ENCODE measurements at places on chromosomes 1 and 21.

DNA sequence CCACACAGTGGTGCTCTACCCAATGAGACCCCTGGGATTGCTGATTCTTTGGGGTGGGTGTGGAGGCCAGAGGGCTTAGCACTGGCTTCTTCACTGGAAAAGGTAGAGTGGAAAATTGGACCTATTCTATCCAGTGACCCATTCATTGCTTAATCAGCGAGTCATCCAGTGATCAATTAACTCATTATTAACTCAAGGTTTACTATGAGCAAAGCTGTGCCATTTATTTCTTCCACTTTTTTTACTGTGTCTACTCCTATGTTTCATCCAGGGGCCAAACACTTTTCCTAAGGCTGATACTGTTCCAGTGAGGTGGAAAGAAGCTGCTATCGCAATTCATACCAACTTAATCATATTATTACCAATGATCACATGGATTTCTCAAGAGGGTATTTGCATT, 363.9 kb downstream of the RPS6KC1 start:
- DNase-seq = no peak

GRCh38 chr1:228321435-228321834, 85.2 kb downstream of the TRIM11 start:
- no peak for DNase-seq

DNA sequence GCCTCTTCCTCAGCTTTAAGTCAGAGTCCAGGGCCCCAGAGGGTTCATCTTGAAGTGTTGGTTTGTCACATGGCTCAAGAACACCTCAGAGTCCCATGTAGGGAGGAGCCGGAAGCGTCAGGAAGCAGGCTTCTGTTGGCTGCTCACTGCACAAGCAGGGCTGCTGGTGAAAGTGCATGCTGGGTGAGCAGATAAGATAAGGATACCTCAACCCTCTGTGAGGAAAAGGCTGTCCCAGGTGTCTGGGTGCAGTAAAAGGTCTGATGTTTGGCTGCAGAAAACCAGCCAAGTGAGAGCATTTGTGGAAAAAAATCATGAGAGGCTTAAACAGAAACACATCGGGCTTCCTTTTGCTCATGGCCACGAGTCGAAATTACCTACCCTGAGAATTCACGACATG, 6.2 kb upstream of the TEX35 start:
- no peak for DNase-seq

- no peak for DNase-seq
Measured at GRCh38 chr1:29628190-29628589, 391.9 kb downstream of the PTPRU start.

GRCh38 chr1:199758626-199759255, 268.8 kb upstream of the NR5A2 start:
- no peak for DNase-seq

DNA sequence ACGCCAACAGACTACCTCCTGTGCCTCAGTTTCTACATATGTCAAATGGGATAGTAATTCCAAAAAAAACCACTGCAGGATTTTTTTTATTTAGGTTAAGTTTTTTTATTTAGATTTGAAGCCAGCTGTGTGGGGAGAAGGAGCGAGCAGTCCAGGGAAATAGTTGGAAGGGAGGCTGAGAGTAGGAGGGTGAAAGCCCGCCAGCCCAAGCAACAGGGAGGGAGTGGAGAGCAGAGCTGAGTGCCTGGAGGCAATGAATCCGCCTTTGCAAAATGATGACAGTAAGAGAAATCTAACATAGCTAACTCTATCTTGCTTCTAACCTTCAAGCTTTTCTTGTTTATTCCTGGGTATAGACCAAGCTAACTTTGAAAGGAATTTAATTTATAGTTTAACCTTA, 15.6 kb upstream of the C1orf198 start:
- DNase-seq = peak; percentile 69

DNA sequence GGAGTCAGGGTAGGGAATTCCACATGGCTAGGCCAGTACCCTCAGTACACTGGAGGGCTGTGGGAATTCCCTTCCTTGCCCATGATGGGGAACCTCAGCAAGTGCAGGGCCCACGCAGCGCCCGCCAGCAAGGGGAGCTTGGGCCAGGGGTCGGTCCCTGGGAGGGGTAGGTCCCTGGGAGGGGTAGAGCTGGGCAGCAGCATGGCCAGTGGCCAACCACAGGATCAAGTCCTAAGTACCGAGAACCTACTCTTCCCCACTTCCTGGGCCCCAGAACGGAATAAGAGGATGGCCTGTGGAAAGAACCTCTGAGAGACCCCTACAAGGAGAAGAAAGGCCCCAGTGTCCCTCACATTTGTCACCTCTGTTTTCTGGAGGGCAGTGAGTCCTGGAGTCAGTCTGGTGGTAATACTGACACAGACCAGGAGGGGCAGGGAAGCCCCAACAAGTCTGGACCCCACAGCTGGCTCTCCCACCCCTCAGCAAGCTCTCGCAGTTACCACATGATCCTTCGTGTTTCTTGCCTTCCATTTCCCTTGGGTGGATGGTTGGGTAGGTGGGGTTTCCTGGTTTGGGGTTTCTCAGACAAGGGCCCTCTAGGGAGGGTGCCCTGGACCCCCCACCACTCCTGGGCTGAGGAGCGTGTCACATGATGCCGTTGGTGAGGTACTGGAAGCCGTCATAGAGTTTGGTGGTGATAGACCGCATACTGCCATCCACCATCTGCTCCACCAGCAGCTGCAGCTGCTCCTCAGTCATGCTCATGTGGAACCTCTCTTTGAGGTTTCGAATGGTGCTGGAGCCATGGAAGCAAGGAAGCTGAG, 10.3 kb downstream of the ZNF687 start:
- no peak for DNase-seq

DNA sequence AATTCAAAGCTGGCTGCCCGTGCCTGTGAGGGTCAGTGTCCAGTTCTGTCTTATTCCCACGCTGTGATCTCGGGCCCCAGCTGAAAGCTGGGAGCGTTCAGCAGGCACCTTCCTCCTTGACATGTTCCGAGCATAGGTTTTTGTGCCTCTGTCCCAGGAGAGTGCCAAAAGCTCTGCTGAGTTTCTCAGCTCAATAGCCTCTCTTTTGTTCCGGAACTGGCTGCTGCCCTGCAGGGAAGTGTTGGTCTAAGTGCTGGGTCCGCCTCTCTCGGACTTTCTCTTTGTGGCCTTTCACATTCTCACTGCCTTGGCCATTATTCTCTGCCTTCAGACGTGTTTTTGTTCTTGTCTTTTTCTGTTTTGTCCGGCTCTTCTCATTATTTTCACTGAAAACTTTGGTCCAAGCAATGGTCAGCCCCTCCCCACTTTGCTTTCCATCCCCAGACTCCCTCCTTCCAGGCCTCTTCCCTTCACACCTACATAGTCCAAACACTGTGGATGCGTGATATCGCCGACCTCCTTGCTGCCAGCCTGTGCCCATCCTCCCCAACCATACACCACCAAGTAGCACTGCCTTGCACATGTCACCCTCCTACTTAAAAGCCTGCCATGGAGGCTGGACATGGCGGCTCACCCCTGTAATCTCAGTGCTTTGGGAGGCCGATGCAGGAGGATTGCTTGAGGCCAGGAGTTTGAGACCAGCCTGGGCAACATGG, 233.8 kb downstream of the RHOU start:
- DNase-seq = no peak

DNA sequence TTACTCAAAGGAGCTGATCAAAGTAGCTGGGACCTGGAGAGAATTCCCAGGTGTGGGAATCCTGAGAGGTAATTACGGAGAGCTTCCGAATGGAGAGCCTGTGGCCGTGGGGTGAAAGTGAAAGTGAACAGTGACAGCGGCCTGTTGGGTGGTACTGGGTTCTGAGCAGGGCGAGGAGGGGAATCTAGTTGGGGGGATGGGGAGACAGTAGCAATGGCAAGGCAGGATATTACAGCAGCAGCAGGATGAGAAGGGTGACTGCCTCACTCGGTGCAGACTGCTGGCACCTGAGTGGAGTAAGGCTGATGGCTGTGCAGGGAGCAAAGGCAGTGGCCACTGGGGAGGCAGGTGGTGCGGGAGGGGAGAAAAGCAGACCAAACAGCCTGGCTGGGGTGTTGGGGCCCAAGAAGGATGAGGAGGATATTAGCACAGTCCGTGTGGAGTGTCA, 70.3 kb upstream of the PRDX6 start:
- DNase-seq = no peak

- DNase-seq = no peak
Measured at GRCh38 chr1:208150833-208151458, 93.2 kb downstream of the PLXNA2 start.

GRCh38 chr1:109802136-109802900, 38.6 kb upstream of the EPS8L3 start:
- no peak for DNase-seq

DNA sequence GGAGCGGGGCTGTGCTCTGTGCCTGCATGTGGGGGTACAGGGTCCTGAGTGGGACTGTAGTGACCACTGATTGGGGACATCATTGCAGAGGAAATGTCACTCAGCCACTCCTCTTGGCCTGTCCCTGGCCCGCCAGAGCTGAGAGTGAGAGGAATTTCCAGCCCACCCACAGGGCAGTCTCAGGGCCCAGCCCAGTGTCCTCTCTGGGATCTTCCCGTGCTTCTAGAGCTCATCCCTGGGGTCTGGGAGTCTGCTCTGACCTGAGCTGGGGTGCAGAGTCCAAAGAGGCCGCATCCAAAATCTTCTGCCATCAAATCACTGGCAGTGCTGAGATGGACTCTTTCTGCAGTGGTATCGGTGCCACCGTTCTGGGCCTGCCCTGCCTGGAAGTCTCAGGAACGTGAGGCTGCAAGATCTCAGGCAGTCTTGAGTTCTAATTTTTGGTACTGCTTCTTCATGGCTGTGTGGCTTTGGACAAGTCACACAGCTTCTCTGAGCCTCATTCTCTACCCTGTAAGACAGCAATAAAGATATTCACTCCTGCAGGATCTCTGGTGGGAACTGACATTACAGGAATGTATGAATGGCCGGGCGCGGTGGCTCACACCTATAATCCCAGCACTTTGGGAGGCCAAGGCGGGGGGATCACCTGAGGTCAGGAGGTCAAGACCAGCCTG, 100.8 kb upstream of the TARDBP start:
- DNase-seq = no peak

DNA sequence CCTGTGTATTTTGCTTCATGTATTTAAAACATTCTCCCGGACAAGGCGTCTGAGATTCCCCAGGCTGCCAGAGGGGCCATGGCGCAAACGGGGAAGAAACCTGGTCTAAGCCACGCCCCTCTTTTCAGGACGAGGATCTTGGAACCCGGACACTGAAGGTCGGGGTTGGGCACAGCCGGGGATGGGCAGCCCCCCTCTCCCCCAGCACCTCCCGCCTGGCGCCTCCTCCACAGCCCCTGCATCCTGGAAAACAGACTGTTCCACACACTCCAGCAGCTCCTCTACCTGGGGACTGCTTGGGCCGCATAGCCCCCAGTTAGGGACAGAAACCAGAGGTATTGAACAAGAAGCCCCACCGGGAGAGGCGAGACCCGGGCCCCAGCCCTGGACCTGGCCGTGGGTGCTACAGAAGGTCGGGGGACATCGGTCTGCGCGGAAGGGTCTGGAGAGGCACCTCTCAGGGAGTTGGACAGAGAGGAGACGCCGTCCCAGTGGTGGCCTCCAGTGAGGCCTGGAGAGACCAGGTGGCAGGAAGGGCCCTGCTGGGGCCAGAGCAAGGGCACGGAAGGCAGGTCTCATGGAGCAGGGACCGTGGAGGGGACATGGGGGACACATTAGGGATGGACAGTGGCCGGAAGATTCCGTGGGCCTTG, 5.4 kb downstream of the TP73 start:
- no peak for DNase-seq

- DNase-seq = no peak
Measured at GRCh38 chr1:29655945-29656850, 419.9 kb downstream of the PTPRU start.

- no peak for DNase-seq
Measured at GRCh38 chr1:2168090-2168489, 26.5 kb downstream of the FAAP20 start.

GRCh38 chr1:243991650-243992049, 59.4 kb upstream of the ZBTB18 start:
- DNase-seq = no peak

DNA sequence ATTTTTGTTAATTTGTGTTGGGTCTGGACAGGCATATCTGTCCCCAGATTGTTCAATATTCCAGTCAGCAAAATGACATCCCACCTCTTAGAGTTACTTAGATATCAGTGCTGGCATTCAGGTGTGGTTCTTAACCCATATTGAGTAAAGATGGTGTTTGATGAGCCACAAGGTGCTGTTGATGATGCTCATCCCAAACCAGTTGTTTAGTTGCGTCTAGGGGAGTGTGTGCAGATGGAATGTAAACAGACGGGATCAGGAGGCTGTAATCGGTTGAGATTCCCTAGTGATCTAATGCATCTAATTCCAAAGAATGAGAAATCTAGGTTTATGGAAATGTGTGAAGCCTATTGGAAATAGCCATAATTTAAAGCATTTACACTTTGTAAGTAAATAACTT, 1.1 kb downstream of the HOOK1 start:
- DNase-seq = no peak

DNA sequence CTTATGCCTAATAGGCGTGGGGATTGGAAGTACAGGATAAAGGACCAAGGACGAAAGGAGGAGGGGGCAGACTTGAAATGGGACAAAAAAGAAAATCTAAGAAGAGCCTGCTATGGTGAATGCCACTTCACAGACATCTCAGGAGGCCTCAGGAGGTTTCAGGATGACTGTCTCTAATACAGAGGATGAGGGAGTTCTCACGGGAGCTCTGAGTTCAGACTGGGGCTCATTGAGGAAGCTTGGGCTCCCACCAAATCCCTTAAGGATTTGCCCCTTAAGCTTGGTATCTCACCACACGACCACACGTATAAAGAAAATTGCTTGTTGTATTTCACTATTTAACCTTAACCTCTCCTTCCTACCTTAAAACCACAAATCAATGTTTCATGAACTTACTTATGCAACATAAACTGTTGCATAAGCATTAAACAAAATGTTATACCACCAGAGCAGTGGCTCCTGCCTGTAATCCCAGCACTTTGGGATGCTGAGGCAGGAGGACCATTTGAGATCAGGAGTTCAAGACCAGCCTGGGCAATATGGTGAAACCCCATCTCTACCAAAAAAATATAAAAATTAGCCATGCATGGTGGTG, 12.4 kb downstream of the SLC30A1 start:
- no peak for DNase-seq

- DNase-seq = no peak
Measured at GRCh38 chr1:164774413-164774812, 215.4 kb downstream of the PBX1 start.

GRCh38 chr21:20259031-20259867, 739.0 kb upstream of the NCAM2 start:
- DNase-seq = no peak

DNA sequence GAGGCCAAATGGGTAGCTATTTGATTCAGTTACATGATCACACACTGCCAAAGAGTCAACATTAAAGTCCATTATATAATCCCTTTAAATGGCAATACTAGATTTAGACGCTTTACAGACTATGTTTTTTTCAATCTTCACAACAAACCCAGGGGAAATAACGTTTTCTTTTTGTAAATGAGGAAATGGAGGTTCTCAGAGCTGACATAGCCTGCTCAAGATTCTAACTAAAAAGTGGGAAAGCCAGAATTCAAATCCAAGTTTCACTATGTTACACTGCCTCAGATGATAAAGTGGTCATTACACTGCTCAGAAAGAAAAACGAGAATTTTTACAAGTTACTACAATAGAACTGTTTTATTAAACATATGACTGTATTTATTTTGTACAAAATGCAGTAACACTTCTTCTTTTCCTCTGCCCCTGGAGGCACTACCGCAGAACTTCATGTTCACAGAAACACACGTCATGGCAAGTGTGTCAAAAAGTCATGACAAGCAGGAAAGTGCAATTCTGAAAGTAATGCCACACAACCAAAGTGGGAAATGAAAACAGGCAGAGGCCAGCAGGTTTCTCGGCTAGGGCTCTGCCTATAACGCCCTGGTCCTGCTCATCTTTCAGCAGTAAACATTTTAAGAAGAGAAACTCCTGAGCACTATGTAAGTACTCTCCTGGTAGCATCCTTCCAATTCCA, 19.0 kb downstream of the THEMIS2 start:
- no peak for DNase-seq
